Type B pancreatic cell (in vitro differentiated cells): ENCODE measurements at places on chromosomes 6 and 20.

DNA sequence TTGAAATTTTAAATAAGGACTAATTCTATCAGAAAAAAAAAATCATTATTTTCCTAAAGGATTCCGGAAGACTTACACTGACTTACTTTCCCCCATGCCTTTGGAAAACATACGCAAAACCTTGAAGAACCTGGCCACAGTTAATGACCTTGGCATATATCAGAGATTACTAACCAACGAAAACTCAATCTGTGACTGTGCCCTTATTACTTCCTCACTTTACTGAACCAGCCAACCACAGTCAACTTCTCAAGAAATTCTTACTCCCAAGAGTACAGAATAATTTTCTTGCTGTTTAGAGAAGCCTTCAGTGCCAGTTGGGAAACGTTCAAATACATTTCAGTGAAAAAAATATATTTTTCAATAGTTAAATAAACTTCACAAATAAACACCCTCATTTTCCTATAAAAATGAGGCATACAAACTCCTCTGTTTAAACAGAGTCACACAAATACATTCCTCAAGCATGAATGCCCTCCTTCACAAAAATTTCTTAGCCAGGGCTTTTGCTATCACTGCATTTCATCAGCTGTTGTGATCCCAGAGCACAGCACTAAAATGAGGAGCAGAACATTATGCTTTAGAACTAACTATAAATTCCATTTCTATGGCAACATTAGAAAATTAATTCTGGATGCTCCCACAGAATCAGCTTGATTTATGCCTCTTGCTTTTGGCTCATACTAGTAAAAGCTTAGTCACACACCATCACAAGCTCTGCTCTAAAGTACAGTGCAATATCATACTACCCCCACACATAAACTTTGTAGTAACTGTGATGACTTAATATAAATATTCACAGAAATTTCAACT is 117.6 kb downstream of the DST start:
- no peak for DNase-seq

DNA sequence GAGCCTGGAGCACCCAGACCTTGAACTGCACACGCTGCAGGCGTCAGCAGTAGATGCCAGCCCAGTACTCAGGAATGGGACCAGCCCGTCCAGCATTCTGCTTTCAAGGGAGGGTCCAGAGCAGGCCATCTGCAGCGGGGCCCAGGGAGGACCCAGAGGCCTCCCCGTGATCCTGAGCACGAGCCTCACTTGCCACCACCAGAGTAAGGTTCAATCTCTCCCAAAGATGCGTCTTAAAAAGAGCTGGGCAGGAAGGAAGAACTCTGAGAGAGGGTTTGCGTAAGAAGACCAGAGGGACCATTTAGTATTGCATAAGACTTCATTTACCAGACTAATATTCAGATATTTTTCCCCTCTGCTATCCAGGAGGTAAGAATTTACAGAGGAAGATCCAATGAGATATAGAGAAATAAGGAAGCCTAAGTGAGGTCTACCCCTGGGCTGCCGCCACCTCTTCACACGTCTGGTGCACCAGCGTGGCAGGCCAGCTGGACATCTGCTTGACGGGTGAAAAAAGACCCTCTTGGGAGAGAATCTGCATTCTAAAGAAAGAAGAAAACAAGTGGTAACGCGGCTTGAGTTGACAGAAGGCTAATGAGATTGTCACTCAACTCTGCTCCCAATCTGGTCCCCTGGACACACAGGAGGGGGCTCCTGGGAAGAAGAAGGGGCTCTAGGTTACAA is 107.3 kb downstream of the PRND start:
- no peak for DNase-seq

GRCh38 chr6:158000530-158001307 is 19.1 kb downstream of the SYNJ2 start:
- no peak for DNase-seq

GRCh38 chr20:10487142-10488136 is 52.3 kb downstream of the SLX4IP start:
- no peak for DNase-seq

DNA sequence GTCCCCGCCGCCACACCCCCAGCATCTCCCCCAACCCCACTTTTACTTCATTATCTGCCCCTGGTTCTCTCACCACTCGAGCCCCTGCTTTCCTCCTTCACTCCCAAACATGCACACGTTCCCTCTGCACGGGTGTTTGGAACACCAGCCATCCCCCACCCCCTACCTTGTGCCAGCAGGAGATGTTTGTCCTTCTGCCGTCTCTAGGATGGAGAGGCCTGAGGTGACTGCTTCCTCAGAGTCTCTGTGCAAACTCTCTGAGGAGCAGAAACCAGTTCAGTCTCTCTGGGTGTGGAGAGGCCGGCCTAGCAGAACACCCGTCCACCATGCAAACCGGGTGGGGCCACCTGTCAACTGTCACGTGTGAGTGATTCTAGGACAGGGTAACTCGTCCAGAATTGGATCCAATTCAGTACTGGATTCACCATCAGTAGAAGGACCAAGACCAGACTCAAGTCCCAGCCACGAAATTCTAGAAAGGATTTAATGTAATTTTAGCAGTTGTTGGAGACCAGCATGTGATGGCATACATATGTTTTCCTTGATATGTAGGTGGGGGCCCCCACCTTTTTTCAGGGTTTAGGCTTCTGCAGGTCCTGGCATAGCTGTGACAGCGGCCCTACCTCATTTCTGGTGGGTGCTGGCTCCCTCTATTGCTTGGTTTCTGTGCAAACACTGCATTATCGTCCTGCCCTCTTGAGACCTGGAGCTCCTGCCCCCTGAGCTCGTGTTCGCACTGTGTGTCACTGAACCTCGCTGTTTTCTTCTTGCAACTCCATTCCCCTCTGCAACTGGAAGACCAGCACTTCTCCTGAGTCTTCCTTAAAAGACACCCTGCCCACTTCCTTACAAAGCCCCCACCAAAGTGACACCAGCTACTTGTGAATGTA is at the start of gene RAET1E:
Gene RAET1E (minus strand): TSS at position 259 of the 890 bp plus-strand sequence. CDS start 7,212 bp downstream, outside the sequence.
- no peak for DNase-seq

DNA sequence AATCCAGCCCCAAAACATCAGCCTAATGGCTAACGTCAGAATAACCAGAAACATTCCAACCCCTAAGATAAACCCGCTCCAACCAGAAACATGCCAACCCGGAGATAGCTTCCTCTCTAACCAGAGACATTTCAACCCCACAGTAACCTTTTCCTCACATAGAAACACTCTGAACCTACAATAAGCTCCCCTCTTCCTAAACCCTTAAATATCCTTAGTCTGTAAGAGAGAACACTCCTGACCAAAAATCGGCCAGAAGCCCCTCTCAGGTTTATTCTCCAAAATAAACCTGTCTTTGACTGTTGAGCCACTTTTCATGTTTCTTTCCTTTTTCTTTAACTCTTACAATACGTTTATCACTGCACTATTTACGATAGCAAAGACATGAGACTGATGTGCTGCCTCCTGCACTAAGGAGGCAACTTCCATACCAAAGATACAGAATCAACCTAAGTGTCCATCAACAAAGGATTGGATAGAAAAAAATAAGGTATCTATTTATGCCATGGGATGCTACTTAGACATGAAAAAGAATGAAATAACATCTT is 5.0 kb upstream of the GABRR2 start:
- DNase-seq, result no peak

- no peak for DNase-seq
These were observed 50.3 kb downstream of the OR2B2 start for GRCh38 chr6:27861861-27862260.

- no peak for DNase-seq
These were observed 3.7 kb downstream of the MRPS18A start for GRCh38 chr6:43683708-43684455.

GRCh38 chr6:45415315-45415714 is 37.6 kb upstream of the SUPT3H start:
- DNase-seq, result no peak

DNA sequence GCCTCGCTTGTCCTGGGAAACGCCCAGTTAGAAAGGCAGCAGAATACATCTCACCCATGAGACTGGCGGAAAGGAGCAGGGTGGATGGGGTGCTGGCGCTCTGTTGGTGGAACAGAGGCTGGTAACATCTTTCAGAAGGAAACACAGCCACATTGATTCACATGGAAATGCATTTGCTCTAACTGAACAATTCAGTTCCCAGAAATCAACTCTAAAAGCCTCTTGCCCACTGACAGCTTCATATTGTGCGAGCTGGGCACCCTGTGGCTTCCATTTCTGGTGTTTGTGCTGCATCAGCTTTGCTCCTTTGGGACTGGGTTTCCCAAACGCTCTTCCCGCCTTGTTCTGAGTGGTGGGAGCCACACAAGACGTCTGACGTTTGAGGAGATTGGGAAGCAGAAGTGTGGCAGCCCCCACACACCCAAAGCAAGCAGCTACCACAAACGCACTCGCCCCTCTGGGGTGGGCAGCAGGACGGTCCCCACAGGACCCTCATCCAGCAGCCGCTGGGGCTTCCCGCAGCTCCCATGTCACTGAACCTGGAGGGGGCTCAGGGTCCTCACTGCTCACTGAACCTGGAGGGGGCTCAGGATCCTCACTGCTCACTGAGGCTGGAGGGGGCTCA is 229.5 kb downstream of the ERMARD start:
- no peak for DNase-seq

- DNase-seq, result no peak
These were observed 380.6 kb upstream of the JAG1 start for GRCh38 chr20:11054266-11054993.

DNA sequence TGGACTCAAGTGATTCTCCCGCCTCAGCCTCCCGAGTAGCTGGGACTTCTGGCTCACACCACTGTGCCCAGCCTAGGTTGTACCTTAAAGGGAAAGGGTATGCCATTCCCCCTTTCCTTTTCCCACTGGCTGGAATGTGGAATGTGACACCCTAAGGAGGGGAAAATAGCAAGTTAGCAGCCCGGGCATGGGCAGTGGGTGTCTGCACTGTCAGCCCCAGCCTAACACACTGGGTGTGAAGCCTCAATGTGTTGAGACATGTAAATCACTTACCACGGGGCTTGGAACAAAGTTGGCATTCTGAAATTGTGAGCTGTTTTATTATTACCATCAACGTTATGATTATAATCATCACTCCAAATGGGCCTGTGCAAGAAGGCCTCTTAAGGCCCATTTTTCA is 80.8 kb upstream of the PTPN1 start:
- no peak for DNase-seq

DNA sequence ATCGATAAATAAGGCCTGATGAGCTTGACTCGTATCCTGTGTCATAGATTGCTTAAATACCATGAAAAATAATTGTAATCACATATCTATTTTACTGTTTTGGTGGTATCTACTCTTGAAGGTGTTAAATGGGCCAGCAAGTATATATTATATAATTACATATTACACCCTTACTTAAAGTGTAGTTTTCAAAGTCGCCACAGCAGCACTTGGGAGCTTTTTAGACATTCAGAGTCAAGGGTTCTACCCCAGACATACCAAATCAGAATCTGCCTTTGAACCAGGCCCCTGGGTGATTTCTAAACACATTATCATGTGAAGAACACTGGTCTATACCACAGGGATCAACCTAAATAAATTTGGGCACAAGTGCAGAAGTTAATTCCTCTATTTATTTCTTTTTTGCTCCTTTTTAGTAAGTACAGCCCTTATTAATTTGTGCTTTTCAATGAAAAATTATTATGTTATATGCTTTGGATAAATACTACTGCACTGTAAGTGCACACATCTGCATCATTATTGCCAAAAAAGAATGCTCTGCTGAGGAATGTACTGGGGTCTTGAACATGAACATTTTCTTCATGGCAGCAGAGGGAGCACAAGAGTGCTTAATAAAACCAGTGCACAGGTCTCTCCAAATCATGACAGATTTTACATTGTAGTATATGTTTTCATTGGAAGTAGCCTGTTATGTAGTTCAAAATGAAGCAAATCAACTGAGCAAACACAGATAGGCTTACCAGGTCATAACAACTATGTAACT is 3.1 kb upstream of the ATXN1 start:
- DNase-seq, result no peak

- DNase-seq, result no peak
These were observed 2.6 kb upstream of the ABT1 start for GRCh38 chr6:26594131-26594498.
